ENCODE measurements at places on chromosomes 1 and 21. TPM values are rescaled to one million over a fixed set of nuclear protein-coding genes. Genes with fewer than 3 reads are reported as not detected.

MASP2 gene
- 0.10 TPM for polyA plus RNA-seq

GJB3 gene
- not detected for polyA plus RNA-seq

SLC45A1 gene
- polyA plus RNA-seq, result 3.3 TPM

LEFTY1 gene
- polyA plus RNA-seq, result not detected

HSD3B2 gene
- polyA plus RNA-seq, result not detected

CFAP141 gene
- not detected for polyA plus RNA-seq

NFIA gene
- polyA plus RNA-seq, result 7.7 TPM

ITLN2 gene
- not detected for polyA plus RNA-seq

ARHGEF16 gene
- not detected for polyA plus RNA-seq

Measured in GM23248 (cell line).